ENCODE measurements at places on chromosomes 2 and 18. TPM values are rescaled to one million over a fixed set of nuclear protein-coding genes. Genes with fewer than 3 reads are reported as not detected.

The EPB41L3 gene
- total RNA-seq: 6.7 TPM

The NPPC gene
- total RNA-seq: not detected

The CSRNP3 gene
- total RNA-seq: 2.2 TPM

The TMEM182 gene
- 12.5 TPM for total RNA-seq

The ANKRD44 gene
- total RNA-seq: 7.2 TPM

The TTC27 gene
- total RNA-seq: 13.5 TPM

The PROKR1 gene
- total RNA-seq: not detected

The LONRF2 gene
- total RNA-seq: 0.23 TPM

The UPP2 gene
- 1.2 TPM for total RNA-seq

The INHA gene
- 0.14 TPM for total RNA-seq

The IL36A gene
- total RNA-seq: not detected

GRCh38 chr2:105597011-105597805 is 147.5 kb upstream of the NCK2 start:
- DNase-seq: no peak

DNA sequence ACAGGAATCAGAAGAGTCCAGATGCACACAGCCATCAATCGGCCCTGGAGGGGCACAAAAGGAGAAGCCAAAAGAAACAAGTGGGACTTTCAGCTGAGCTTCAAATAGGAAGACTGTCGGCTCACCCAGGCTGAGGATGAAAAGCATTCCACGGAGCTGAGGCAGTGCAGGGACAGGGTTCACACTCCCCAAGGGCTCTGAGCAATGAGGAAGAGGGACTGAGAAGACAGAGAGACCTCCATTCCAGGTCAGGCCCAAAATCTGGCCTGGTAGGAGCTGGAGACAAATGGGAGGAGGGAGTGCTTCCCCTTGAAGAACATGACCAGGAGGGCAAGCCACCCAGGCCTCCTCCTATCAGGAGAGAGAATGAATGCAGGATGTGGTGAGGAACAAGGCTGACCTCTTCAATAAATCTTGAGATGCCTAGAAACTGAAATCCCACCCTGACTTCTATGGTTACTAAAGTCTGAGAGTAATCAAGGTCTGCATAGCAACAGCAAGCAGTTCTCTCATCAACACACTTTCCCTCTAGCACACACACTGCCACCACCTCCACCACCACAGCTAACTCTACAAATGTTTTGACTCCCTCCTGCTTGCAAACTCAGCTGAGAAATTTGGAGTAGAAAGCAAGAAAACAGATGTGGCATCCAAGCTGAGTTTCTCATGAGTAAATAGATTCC is 434.4 kb downstream of the TNS1 start:
- DNase-seq: no peak

DNA sequence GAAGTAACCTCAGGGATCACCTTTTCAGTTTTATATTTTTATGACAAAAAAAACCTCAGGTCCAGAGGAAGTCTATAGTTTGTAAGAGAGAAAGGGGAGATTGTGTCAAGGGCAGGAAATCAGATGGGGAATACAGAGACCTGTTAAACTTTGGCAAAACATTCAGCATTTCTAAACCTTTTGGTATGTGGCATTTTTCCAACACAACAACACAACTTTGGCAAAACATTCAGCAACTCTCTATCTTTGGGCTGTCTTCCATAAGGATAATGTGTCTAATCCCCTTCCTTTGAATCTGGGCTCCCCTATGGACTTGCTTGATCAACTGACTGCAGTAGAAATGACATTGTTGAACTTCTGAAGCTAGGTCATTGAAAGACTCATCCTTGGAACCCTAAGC is 220.6 kb upstream of the CCDC68 start:
- no peak for DNase-seq

- no peak for DNase-seq
Measured at GRCh38 chr2:240852671-240853314, 15.8 kb upstream of the AGXT start.

DNA sequence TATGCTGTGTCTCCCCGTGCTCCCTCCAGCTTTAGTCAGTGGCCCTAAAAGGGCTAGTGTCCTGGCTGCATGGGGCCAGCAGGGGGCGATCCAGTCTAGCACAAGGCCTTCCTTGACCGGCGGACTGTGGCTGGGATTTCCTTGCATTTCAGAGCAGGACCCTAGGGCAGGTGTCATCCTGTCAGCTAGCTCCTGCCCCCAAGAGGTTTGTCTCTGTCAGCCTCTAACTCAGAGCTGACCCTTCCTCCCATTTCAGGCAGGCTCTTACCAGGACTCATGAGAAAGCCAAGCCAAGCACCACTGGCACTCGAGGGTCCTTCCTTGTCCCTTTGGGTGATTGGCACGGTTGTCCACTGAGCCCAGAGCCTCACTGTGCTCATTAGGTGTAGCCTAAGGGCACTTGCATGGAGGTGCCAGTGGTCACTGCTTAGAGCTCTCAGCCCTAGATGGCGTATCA is 140.3 kb downstream of the RPIA start:
- DNase-seq: peak; percentile 55

DNA sequence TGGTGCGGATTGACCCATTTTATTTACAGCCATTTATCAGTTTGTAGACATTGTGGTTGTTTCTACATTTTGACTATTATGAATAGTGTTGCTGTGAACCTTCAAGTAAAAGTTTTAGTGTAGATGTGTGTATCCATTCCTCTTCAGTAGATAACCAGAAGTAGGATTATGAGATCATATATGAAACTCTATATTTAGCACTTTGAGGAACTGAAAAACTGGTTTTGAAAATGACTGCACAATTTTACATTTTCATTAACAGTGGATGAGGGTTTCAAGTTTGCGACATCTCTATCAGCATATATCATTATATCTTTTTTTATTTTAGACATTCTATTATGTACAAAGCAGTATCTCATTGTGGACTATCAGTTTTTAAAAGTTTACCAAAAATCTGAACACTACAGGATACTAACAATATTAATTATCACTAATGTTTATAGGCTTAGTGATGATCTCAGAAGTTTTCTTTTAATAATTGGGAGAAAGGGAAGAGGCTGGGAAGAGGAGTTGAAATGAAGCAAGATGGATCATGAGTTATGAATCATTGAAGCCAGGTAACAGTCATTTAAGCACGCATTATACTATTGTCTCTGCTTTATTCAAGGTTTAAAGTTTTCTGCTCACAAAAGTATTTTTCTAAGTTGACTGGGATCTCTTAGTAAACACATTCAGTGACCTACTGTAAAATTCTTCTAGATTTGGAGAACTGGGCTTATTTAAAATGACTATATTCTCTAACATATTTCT is 329.0 kb upstream of the LRATD1 start:
- DNase-seq: no peak

- DNase-seq: no peak
Measured at GRCh38 chr2:205800773-205801172, 118.5 kb downstream of the NRP2 start.

DNA sequence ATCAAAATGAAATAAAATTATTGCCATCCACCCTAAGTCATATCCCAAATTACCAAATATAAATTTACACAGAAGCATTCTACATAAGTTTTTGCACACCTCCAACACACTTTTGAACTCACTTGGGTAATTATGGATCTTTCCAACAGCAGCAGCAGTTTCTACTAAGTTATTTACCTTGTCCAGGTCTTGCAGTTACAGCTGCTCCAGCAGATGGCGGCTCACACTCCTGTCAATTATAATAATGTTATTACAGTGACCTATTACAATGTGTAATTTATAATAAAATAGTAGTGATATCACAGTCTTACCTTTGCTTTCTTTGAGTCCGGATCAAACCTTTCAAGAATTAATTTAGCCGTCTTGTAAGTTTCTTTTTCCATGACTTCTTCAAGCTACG is 37.9 kb downstream of the LNPK start:
- DNase-seq: no peak

DNA sequence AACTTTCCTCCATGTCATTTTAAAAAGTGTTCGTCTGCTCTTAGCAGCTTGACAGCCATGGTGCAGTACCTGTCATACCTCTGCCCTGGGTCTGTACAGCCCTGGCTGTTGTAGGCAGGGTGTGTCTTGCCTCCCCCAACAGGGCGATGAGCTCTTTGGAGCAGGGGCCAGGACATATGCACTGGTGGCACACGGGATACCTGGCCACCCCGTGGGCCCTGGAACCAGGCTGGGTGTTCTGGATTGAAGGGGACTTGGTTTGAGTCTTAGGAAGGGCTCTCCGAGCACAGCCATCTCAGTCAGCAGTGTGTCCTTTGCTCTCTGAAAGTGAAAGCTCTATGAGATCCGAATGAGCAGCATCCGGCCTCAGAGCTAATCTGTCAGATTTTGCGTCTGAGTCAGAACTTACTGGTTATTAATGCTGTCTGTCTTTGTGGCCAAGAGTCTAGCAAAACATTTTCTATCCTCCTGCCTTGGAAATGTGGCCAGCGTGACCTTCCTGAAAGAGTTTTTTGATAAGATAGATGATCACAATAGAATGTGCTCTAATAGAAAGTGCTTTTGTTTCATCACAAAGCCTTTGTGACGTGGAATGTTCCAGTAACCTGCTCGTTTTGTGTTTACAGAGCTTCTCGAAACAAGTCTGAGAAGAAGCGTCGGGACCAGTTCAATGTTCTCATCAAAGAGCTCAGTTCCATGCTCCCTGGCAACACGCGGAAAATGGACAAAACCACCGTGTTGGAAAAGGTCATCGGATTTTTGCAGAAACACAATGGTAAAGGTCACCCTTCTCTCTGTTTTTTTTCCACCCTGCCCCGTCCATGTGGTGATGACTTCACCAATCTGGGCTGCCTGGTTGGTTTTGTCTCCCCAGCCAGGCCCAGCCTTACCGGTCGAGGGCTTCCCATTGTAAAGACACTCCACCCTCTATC is 77.3 kb upstream of the RPL31 start:
- DNase-seq: no peak

- DNase-seq: no peak
Measured at GRCh38 chr2:73933194-73933593, 6.5 kb downstream of the DGUOK start.

DNA sequence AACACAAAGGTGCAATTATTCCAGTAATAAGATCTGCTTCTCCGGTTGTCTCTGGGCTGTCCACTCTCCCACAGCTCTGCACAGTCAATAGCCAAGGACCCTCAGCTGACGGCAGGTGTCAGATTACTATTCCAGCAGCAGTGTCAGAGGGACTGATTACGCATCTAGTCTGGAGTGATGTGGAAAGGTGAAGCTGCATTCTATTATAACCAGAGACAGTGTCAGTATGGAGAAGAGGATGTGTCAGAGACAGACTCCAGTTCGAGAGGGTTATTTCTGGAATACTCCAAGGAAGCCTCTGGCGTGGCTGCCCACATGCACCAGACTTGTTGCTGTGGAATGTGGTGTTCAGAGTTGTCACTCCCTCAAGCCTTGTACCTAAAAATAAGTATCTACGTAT is 163.6 kb upstream of the TMEM200C start:
- no peak for DNase-seq

DNA sequence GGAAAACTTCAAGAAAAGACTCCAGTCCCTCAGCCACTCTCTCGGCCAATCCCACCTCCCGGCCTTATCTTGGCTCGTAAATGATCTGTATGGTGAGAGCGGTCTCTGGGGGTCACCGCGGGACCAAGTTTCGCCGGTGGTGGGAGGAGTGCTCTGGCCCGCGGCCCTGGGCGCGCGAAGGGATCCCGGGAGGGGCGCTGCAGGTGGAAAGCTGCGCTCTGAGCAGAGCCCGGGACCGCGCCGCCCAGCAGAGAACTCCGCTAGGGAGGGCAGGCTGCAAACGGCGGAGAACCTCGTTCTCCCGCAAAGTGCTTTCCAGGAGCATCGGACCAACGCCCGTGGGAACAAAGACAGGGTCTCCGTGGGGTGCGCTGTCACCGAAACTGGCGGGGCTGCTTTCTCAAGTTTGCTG is 622 bp downstream of the LRP2 start:
- DNase-seq: no peak

- DNase-seq: no peak
Measured at GRCh38 chr2:10231551-10232085, 71.1 kb upstream of the HPCAL1 start.

DNA sequence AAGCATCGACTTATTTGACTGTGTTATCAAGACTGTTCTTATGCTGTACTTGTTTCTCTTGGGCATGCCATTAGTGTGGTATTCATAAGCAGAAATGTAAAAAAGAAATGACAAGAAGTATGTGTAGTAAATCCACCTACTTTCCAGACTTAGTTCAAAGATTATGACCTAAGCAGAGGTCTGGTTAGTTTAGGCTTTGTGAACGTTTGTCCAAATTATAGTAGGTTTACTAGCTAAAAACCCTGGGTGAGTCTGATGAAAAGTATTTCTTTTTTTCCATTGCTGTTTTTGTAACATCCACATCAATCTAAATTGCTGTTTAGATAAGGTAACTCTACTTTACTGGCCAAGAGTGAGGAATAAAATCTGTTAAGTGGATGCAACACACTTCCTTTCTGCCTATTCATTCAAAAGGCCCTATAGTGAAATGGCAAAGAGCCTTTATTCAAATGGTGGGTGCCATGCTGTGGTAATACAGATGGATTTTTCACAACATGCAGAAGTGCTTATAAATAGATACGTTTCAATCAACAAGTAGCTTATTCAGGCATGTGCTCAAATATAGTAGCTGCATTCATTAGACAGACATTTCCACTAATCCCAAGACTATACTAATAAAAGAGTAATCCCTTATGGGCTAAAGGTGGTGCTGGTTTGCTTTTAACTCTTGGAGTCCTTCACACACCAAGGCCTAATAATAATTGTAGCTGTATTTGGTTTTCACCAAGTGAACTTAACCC is 122.5 kb upstream of the LTBP1 start:
- DNase-seq: no peak

GRCh38 chr2:200810252-200810997 is 1.3 kb upstream of the BZW1 start:
- no peak for DNase-seq

- DNase-seq: no peak
Measured at GRCh38 chr18:71682591-71682990, 861.6 kb downstream of the CBLN2 start.

GRCh38 chr2:171909266-171909665 is 13.0 kb upstream of the HAT1 start:
- no peak for DNase-seq

- DNase-seq: no peak
Measured at GRCh38 chr2:1162768-1163584, 212.3 kb downstream of the SNTG2 start.

DNA sequence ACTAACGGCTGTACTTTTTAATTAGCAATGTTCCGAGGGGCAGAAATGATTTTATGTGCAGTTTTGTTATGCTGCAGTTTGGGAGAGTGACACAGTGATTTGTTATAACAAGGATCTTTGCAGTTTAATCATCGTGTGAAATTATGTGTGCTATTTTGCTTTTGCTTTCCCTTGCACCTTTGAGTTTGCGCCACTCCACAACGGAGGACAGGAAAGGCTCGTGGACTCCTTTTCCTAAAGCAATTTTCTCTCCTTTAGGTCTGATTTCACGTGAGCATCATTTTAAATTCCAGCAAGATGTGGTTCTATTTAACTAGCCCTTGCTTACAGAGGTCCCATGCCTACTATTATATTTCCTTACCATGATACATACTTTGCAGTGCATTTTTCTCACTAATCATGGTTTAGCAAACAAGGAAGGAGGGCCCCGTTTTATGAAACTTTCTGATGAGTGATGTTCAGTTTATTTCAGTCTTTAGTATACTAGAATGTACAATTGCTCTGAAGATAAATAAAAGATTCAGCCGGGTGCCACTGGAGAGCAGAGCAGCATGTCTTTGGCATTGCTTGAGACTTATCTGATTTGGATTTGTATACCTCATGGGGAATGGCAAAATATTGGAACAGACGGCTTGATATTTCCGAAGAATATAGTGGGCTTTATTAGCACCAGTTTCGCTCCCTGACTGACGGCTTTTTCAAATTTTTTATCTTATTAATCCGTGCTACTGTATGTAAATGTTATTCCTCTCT is 528.2 kb upstream of the FANCL start:
- no peak for DNase-seq

GRCh38 chr18:55787536-55788073 is 199.6 kb upstream of the TCF4 start:
- DNase-seq: no peak
